Stimulated activated CD4-positive, alpha-beta T cell treated with anti-CD3 and anti-CD28 coated beads, TNF-alpha, amount 100 ng/mL, for 24 hours (primary cell): ENCODE measurements at places on chromosomes 5 and 9.
A peak's percentile ranks its signal among the peaks of the same experiment; 100 is the strongest.

DNA sequence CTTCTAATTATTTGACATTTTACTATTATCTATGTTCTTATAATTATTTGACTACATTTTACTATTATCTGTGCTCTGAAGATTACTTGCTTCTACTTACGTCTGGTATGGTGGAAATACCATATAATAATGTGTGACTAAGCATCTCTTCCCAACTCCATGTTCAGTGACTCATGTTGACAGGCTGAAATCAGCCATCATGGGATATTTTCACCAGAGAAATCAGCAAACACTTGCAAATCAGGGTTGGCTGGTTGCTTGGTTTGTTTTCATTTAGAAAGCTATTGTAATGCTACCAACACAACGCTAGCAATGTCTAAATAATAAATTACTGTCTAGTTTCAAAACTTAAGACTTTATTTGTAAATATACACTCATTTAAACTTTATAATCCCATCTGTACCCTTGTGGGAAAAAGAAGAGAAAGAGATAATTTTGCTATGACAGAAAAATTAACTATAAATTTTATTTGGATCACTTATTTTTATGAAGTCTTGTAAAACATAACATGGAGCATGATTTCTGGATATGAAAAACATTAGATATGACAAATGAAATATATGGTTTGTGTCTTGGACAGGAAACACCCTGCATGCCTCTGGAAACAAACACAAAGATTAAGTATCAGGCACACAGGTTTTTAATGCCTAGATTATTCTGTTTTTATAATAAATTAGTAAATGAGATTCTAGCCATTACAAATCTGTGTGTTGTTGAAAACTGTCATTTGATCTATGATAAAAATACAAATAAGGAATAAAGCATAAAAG lies 337.6 kb downstream of the BNC2 start:
- DNase-seq: no peak

GRCh38 chr5:91176288-91177016 lies 206.7 kb downstream of the ARRDC3 start:
- no peak for DNase-seq

GRCh38 chr5:174723979-174724483 lies 351 bp upstream of the MSX2 start:
- no peak for DNase-seq

GRCh38 chr5:103472830-103473229 lies 89.8 kb downstream of the NUDT12 start:
- DNase-seq: no peak

DNA sequence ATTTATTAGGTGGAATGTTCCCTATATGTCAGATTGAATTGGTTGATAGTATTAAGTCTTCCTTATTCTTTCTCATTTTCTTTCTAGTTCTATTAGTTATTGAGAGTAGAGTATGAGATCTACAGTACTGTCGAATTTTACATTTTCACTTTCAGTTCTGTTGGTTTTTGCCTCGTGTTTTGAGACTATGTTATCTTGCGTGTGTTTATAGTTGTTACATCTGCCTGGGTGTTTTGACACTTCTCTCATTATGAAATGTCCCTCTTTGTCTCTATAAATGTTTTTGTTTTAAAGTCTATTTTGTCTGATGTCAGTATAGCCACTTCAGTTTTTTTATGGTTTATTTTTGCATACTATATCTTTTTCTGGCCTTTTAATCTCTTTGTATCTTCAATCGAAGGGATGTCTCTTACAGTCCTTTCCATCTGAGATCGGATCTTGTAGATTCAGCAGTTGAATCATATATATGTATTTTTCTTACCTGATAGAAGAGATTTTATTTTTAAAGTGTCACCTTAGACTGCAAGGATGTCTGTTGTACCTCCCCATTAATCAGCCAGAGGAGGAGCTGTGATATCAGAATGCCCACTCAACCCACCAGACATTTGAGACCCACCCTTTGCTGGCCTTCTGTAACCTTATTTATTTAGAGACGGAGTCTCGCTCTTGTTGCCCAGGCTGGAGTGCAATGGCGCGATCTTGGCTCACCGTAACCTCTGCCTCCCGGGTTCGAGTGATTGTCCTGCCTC lies 20.7 kb downstream of the EHMT1 start:
- DNase-seq: no peak

- no peak for DNase-seq
Measured at GRCh38 chr9:129946246-129946995, 96.6 kb downstream of the FNBP1 start.

GRCh38 chr9:33780276-33780675 lies 15.1 kb upstream of the PRSS3 start:
- DNase-seq: no peak

DNA sequence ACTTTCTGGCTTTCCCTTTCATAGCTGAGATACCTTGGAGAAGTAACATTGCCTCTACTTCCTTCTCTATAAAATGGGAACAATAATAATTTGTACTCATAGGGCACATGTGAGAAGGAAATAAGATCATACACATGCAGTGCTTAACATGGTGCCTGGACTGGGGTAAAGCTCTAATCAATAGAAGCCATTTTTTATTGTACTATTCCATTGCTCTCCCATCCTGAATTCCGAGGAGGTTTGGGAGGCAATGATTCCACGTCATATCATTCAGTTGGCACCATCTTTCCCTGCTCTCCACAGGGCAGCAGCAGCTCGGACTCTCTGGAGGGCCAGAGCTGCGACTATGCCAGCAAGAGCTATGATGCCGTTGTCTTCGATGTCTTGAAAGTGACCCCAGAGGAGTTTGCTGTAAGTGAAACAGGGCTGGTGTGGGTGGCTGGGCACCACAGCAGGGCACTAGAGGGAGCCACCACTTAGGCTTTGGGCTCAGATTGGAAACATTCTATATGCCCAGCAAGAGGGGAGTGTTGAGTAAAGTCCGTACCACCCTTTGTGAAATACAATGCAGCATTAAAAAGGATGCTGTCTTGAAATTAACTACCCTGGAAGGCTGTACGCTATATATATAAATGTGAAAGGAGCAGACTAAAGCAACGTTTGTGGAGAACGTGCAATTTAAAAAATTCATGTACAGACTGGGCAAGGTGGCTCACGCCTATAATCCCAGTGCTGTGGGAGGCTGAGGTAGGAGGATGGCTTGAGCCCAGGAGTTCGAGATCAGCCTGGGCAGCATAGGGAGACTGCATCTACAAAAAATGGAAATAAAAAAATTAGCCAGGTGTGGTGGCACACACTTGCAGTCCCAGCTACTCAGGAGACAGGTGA lies 51.2 kb downstream of the RALGPS1 start:
- DNase-seq: peak; percentile 5

- DNase-seq: no peak
Measured at GRCh38 chr9:5917273-5917672, 26.6 kb downstream of the MLANA start.

GRCh38 chr5:148699028-148699427 lies 44.7 kb upstream of the HTR4 start:
- DNase-seq: no peak

DNA sequence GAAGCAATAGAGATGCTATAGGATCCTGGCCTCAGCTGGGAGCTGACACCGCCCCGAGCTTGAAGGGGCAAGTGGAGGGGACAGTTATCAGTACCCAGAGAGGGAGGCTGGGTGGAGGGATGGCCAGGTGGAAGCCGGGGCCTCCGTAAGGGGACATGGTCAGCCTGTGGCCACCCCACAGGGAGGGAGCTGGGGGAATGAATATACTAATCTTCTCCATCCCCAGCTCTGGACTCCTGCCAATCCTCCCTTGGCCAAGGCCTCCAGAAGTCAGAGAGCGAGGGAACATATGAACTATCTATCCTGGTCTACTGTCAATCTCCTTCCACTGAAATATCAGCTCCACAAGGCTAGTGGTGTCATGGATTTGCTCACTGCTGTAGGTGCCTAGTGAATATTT lies 109.3 kb downstream of the BOD1 start:
- no peak for DNase-seq

DNA sequence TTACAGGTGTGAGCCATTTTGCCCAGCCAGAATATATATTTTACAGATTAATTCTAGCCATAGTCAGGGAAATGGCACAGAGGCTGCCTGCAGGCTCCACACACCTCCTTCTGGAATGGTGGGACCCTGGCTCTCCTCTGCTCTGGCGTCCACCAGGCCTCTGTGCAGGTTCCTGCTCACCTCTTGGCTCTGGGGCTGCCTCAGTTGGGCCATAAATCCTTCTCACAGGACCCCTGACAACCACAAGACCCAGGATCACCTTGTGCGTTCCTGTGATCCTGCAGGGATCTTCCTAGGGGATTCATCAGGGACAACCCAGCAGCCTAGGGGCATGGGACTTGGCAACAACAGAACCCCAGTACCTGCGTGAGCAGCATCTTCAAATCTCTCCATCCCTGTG lies 93.0 kb upstream of the FSTL4 start:
- DNase-seq: no peak

DNA sequence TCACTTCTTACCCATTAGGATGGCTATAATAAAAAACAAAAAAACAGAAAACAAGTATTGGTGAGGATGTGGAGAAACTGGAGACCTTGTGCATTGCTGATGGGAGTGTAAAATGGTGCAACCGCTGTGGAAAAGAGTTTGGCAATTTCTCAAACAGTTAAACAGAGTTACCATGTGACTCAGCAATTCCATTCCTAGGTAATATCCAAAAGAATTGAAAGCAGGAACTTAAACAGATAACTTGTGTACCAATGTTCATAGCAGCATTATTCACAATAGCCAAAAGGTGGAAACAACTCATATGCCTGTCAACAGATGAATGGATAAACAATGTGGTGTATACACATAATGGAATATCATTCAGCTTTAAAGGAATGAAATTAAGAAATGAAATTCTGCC lies 28.9 kb downstream of the DCP2 start:
- DNase-seq: no peak

DNA sequence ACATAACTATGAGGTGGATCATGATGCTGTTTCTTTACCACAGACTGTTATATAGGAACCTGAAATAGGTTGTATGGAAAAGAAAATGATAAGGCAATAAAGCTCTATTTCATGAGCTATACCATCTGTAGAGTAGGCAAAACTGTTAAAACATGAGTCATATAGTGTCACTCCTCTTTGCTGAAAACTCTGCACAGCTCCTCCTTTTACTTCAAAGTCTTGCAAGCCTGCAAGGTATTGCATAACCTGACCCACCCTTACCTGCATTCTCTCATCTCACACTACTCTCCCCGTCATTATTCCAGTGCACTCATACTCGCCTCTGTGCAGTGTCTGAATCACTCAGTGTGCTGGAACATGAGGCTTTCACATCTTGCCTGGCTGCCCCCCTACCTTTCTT lies 790.1 kb downstream of the EFNA5 start:
- DNase-seq: no peak

DNA sequence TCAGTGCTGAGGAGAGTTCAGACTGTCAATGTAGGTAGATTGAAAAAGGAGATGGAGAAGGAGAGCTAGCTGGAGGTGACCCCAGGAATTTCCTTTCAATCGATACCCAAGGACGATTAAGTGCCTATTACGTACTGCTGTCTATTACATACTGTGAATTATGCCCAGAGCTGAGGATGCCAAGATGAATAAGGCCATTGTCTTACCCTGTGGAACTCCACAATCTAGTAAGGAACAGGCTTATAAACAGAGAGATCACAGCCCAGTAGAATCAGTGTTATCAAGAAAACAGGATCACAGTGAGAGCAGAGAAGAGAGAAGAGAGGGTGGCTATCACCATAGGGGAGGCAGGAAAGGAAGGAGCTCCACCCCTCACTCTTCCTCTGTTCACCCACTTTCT lies 54.1 kb upstream of the PDE8B start:
- no peak for DNase-seq

DNA sequence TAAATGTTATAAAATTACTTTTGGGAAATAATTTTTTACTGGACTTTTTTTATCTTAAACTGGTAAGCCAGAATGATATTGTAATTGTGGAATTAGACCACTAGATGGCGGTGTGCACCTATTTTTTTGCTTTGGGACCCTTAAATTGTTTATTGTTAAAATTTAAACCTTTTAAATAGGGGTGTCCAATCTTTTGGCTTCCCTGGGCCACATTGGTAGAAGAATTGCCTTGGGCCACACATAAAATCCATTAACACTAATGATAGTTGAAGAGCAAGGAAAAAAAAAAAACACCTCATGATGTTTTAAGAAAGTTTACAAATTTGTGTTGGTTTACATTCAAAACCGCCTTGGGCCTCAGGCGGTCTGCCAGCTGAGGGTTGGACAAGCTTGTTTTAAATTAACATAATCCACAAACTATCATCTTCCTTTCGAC lies 28.4 kb upstream of the GADD45G start:
- DNase-seq: no peak

- DNase-seq: no peak
Measured at GRCh38 chr5:56561-57290, 35.2 kb upstream of the PLEKHG4B start.

- no peak for DNase-seq
Measured at GRCh38 chr5:150144246-150144801, 11.3 kb downstream of the PDGFRB start.

DNA sequence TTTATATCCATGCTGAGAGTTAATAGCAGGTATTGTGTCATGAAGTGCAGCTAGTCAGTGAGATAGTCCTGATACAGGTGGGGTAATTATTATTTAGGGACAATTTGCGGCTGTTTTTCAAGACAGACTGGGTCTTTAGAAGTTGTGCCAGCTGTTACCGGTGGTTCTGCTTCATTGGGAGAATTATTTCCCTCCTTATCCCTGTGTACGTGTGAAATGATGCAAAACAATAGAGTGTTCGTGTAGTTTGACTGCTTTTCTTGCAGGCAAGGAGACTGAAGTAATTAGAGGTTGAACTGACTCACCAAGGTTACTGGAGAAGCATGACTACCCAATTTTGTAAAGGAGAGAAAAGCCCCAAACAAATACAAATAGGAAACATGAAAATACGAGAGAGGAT lies 101.7 kb downstream of the ARRDC3 start:
- no peak for DNase-seq

- no peak for DNase-seq
Measured at GRCh38 chr5:137226081-137226480, 273.0 kb downstream of the SPOCK1 start.

GRCh38 chr5:63261695-63262094 lies 683.1 kb downstream of the LRRC70 start:
- DNase-seq: no peak

DNA sequence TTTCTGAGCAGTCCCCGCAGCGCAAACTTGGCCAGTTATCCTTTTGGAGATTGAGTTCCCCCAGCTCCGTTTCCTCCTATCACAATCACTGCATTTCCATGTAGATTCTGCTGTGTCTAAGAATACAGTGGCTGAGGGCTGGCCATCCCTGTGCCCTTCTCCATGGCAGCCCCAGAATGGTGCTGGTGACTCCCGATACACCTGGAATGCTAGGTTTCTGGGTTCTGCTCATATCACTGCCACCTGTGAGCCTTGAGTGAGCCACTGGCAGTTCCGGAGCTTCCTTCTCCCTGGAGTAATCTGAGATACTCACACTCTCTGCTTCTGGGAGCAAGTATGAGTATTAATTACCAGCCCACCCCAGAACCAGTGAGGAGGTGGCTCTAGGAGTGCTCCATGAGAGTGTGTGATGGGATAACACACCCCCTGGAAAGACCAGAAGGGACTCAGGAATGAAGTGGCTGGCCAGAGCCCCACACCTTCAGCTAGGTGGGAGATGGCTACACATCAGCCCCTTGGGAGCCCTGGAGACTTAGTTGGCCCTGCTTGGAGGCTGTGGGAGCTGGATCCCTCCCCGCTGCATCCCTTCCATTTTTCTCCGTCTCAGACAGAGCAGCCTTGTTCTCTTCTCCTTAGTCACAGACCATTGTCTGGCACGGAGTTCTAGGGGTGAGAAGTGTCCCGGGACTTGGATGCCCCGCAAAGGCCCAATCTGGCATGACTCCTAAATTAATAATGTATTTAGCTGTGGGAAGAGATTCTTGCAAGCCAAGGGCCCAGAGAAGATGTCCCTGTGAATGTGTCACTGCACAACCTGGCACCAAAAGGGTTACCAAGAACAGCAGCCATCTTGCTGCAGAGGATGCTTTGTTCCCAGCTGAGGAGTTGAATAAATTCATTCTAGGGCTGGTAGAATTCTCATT lies 4.9 kb downstream of the PCDHGC5 start:
- no peak for DNase-seq
